Stomach (tissue), 19 donors: ENCODE measurements at places on chromosomes 4 and X. TPM values are rescaled to one million over a fixed set of nuclear protein-coding genes. Genes with fewer than 3 reads are reported as not detected.

GRCh38 chrX:150504397-150505182, 63.8 kb upstream of the MTM1 start:
- no peak for DNase-seq

GRCh38 chrX:150293311-150294013, 69.7 kb upstream of the MAMLD1 start:
- no peak for DNase-seq

DNA sequence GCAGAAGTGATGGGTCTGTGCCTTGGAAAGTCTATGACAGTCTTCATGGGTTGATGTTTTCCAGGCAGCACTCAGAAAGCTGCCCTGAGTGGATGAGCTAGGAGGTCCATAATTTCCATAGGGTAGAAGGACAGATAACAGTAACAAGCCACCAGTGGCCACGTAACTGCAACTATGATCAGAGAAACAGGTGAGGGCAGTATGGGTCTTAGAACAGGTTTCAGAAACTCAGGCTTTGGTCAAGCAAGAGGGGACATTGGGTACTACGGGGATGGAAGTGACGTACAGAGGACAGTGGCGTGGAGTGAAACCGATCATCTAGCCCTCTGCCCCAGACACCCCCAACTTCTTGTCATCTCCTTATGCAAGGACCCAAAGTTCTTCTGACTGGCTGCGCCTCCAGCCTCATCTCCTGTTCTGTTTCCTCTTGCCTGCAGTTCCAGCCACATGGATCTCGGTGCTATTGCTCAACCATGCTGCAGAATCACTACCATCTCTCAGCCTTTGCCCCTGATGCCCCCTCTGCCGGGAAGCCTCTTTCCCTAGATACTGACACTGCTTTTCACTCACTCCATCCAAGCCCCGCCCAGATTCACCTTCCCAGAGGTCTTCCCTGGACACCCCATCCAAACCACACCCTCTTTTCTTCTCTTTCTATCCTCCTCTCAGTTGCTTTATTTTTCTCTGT, 123.4 kb downstream of the MFAP3L start:
- DNase-seq, result no peak

GRCh38 chr4:73662709-73663546, 42.7 kb upstream of the RASSF6 start:
- peak; percentile 68 for DNase-seq

TCP11X2 gene
- total RNA-seq, result not detected

DNA sequence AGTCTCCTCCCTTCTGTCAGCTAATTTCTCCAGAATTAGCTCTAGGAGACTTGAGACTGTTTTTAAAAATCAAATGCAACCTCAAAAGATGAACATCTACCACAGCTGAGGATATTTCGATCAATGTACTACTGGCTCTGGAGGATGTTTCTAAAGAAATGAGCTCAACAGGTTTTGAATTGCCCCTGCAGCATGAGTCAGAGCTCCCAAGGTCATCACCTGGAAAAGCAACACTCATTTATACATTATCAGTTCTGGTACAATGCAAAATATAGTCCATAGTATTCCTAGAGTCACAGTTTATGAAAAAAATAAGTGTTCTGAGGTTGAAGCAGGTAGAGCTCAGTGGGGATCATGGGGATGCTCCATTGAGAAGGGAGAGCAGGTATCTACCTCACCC, 50.8 kb upstream of the MCF2 start:
- no peak for DNase-seq

DNA sequence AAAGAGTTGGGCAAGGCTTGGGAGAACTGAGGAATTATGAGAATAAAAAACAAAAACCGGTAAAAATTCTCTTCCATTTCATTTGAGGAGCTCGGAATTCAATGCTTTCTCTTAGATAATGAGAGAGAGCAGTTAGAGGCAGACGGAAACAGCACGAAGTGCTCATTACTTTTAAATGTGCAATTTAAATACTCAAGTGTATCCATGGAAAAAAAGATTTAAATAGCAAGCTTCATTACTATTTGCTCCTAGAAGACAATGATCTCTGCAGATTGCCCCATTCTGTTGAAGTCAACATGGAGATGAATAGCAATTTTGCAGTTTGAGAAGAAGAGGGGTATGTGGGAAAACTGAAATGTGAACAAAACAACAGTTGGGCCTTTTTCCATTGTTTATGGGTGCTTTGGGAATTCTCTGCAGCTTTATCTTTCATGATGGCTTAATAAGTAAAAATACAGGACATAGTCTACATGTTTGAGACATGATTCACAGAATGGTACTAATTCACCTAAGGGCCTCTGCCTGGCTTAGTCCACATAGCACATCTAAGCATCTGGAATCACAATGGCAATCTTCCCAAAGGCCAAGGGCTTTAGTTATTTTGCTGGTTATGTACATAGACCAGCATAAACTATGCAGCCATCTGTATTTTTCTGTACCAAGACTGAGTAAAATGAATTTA, 512.7 kb upstream of the FAT1 start:
- DNase-seq, result no peak

TDO2 gene
- total RNA-seq, result 5.0 TPM

MUC7 gene
- total RNA-seq, result not detected

ANXA10 gene
- total RNA-seq, result 721 TPM

GRCh38 chrX:8403988-8404387, 60.6 kb upstream of the VCX3B start:
- DNase-seq, result peak; percentile 5

NPY2R gene
- total RNA-seq, result 1.8 TPM

DNA sequence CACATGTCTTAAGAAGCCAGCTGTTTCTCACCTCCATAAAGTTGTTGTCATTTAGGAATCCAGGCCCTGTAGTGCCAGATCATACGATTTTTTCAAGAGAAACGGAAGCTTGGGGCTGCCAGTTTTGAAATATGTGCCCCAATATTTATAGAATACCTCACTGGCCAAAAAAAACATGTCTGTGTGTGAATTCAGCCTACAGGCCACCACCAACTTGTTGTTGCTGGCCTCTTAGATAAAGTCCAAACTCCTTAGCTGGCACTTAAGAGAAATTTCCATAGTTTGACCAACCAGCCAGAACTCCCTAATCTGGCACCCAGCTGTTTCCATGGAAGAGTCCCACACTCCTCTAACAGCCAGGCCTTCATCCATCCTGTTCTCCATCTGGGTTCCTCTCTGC, 74.1 kb downstream of the WDR19 start:
- no peak for DNase-seq

DNA sequence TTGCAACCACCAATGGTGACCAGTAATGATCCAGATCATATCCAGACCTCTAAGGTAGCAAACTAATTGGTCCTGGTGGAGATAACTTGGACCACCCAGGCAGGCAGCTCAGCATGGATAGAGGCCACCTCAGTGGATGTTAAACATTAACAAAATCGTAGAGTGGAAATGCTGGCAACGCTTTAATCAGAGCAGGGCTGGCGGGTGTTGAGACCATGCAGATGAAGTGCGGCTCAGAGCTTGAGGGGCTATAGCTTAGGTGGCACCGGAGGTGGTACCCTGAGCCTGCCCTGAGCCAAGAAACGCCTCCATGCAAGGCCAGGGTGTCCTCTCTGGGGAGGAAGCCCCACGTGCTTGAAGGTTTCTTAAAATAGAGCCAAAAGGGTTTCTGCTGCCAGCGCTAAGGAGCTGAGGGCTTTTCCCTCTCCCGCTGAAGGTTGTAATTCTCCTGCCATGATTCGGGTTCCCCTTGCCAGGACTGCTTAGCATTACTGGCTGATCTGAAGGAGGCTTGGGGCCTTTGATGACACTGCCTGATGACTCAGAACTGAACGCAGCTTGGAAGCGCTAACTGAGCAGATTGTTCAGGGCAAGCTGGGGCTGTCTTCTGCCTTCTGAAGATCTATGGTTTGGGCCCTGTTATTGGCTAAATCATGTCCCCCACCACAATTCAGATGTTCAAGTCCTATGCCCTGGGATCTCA, 177.8 kb upstream of the ATP6AP2 start:
- peak; percentile 68 for DNase-seq

DCLK2 gene
- 3.6 TPM for total RNA-seq

TMEM47 gene
- total RNA-seq, result 11.7 TPM

SPATA4 gene
- total RNA-seq, result not detected

MCF2 gene
- not detected for total RNA-seq

GRCh38 chrX:120791013-120791643, 84.5 kb downstream of the CT47B1 start:
- peak; percentile 48 for DNase-seq

DNA sequence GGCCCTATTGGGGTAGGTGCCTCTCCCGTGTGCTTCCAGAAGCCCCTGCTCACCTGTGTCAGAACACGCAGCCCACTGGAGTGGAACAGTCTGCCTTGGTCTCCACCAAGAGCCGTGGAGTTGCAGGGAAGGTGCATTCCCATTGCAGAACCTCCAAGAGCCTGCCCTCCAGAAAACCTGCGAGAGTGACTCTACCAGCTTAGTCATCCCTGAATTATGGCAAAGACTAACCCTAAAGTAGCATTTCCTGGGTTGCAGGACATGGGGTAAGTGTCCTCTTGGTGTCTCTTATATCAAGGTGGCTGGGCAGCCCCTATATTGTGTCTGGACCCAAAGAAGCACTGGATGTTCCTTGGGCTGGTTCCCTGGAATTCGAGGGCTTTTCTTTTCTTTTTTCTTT, 224.6 kb downstream of the BCOR start:
- no peak for DNase-seq

DNA sequence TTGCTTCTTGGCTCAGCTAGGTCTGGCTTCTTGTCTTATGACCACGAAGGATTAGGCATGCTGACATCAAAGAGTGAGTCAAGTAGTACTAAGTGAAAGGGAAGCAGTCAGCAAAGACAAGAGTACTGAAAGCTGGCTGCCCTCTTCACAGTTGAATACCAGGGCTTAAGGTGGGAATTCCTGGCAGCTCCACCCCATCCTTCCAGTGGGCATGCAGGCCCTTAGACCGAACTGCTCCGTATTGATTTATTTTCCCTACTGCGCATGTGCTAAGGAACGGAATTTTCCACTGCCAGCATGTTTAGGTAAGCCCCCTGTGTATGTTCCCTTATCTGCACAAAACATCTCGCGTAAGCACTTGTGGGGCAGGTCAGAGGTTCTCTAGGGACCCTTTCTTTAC, 2320.1 kb downstream of the ARAP2 start:
- peak; percentile 2 for DNase-seq
